ENCODE measurements at places on chromosomes 6 and 20. TPM values are rescaled to one million over a fixed set of nuclear protein-coding genes. Genes with fewer than 3 reads are reported as not detected.

The KIAA1586 gene
- total RNA-seq, result 12.6 TPM

The TAPBP gene
- 151 TPM for total RNA-seq

GRCh38 chr20:732727-733126, 35.6 kb downstream of the SLC52A3 start:
- DNase-seq, result no peak
- no peak overlapping the region for H3K27ac ChIP-seq
- no peak overlapping the region for H3K4me3 ChIP-seq
- H3K4me1 ChIP-seq, result no peaks in the 10 kb centered on the region
- no peaks in the 10 kb centered on the region for H3K36me3 ChIP-seq
- H3K27me3 ChIP-seq, result peaks cover 5% of the 10 kb centered on the region

DNA sequence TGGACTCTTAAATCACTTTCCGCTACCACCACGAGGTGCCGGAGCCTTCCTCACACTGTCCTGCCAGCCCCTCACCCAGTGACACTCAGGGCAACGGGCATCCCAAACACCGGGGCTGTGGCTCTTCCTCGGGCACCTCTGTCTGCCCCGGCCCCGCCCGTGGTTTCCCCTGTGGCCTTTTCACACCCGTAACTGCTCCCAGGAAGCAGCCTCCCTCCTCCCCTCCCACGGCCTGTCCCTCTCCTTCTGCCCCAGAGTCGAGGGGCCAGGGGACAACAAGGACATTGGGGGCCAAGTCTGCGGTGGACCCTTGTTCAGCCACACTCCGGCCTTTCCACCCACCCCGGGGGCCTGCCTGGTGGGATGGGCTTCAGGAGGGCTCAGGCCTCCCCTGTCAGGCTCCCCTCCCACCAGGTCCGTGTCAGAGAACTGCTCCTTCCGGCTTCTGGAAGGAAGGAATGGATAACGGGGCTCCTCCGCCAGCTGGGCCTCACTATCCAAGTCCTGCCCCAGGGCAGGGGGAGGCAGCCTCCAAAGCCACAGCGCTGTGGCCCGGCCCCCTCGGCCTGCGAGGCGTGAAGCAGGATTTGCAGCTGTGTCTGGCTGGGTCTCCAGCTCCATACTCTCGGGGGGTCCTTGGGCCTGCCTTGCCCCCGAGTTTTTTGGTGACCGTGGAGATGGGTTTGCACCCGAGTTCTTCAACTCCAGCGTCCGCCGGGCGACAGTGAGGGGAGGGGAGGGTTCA, 54.7 kb upstream of the CHRNA4 start:
- no peak for DNase-seq
- no peak overlapping the region for H3K4me3 ChIP-seq
- no peaks in the 10 kb centered on the region for H3K27me3 ChIP-seq
- no peak overlapping the region for H3K27ac ChIP-seq
- H3K4me1 ChIP-seq, result no peaks in the 10 kb centered on the region
- H3K36me3 ChIP-seq, result no peaks in the 10 kb centered on the region

GRCh38 chr20:8078528-8078914, 53.5 kb upstream of the PLCB1 start:
- no peaks in the 10 kb centered on the region for H3K36me3 ChIP-seq
- no peaks in the 10 kb centered on the region for H3K27me3 ChIP-seq
- no peak overlapping the region for H3K27ac ChIP-seq

DNA sequence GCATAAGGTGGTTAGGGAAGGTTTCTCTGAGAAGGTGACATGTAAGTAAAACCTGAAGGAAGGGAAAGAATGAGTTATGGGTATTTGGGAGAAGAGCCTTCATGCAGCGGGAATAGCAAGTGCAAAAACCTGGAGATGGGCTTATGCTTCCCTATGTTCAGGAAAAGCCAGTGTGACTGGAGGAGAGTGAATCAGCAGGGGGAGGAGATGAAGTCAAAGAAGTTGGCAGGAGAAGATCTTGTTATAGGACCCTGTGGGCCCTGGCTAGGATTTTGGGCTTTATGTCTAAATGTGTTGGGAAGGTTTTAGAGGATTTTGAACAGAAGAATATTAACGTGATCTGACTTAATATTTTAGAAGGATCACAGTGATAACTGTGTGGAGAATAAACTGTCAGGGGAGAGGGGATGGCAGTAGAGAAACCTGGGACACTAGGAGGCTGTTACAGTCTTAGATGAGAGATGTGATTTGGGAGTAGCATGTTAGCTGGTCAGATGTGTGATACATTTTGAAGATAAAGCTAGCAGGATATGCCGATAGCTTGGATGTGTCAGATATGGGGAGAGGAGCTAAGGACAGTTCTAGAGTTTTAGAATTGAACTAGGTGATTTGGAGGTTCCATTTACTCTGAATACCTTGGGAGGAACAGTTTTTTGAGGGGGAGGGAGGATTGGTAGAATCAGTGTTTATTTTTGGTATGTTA, 41.0 kb downstream of the PHF3 start:
- H3K4me1 ChIP-seq, result peaks cover 20% of the 10 kb centered on the region
- H3K27me3 ChIP-seq, result no peaks in the 10 kb centered on the region
- H3K27ac ChIP-seq, result no peak overlapping the region
- H3K4me3 ChIP-seq, result no peak overlapping the region
- H3K36me3 ChIP-seq, result no peaks in the 10 kb centered on the region
- no peak for DNase-seq

DNA sequence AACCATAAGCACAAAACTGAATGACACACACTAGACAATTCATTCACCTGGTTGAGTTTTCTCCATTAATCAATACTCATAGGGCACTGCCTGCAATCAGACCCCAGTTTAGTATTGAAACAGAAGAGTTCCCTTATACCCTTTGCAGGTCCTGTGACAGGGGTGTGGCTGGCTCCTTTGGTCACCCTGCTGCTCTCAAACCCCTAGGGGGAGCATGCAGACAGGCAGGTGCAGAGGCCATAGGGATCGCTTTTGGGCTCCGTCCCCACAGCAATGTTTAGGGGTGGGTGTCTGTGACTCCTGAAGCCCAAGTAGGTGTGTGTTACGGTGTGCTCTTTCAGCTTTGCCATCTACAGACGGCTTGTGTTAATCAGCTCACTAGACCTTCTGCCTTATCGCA, 210.4 kb downstream of the CENPW start:
- H3K36me3 ChIP-seq, result no peaks in the 10 kb centered on the region
- H3K4me3 ChIP-seq, result no peak overlapping the region
- no peaks in the 10 kb centered on the region for H3K4me1 ChIP-seq
- H3K27me3 ChIP-seq, result no peaks in the 10 kb centered on the region
- no peak for DNase-seq

DNA sequence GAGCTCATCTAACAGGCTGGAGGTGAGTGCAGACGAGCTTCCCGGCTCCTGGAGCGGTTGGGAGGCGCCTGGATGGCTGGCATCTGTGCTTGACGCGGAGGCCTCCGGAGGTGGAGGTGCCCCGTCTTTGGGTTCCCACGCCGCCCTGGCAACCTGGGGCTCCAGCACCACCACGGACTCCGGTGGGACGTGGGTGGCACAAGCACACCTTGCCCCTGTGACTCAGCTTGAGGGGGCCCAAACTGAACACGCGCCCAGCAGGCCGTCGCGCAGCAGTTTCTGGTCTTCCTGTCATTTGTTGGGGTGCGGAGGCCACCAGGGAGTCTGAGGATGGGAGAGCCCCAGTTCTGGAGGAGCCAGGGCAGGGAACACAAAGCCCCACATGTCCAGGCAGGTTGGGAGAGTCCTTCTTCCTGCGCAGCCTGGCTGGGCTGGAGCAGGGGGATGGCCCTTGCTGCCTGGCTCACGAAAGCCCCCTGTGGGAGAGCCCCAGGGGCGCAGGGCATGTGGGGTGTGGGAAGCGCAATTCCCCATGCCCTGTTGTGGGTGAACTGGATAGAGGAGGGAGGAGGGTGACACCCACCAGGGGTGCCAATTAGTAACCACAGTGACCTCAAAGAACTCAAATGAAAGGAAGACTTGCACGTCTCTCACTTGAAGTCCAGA, 1378.6 kb upstream of the DEFB115 start:
- H3K4me3 ChIP-seq, result no peak overlapping the region
- no peaks in the 10 kb centered on the region for H3K4me1 ChIP-seq
- no peak for DNase-seq

DNA sequence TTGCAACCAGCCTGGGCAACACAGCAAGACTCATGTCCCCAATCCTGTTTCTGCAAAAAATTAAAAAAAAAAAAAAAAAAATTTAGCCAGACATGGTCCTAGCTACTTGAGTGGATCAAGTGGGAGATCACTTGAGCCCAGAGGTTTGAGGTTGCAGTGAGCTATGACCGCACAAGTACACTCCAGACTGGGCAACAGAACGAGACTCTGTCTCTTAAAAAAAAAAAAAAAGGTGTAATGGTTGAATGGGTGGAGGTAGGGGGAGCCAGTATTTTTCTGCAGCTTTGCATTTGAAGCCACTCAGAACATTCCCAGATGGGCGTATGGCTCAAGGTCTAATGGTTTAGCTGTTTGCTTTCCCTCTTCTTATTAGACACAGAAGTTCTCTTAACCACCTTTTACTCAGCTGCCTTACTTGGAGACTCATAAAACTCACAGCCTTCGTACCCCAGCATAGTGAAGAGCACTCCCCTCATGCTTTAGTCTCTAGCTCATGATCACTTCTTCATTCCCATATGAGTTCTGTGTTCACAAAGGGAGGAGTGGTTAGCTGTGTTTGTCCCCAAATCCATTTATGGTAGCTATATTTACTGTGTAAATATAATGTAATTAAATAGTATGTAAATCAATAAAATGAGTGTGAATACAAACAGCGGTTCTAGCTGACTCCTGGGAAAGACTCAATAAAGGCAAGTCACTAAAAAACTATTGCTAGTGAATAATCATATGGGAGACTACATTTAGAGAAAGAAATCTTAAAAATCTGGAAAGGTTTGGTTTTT, 9.0 kb downstream of the FKBP1A start:
- no peak overlapping the region for H3K4me3 ChIP-seq
- peak overlapping the region; percentile 97 for H3K27ac ChIP-seq
- peaks cover 96% of the 10 kb centered on the region for H3K4me1 ChIP-seq

Data from thyroid gland (tissue), 4 donors.